ENCODE measurements at places on chromosomes 7 and 10.

DNA sequence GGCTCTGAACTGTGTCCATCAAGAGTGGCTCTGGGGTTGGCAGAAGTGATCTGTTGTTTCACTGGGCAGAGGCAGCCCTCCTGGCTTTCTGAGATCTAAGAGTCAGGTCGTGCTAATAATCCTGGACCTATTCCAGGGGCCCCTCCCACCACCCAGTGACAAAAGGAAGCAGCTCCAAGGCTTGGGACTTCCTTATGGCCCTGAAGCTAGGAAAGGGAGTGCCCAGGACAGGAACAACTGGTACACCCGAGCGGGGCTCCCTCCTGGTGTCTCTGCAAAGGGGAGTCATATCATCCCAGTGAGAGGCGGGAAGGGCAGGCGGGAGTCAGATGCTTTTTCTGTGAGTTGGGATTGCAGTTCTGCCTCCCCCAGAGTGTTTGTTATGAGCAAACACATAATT lies 32.3 kb downstream of the RPS24 start:
- peak; percentile 87 for DNase-seq

- DNase-seq = peak; percentile 81
Measured at GRCh38 chr7:143408686-143409561, at the start of gene EPHA1. TSS of gene EPHA1 (minus strand) at chr7:143408856. CDS start at chr7:143408805, 51 bp downstream.

GRCh38 chr7:148148456-148148855 lies 442.1 kb upstream of the C7orf33 start:
- DNase-seq = peak; percentile 62

GRCh38 chr7:100685049-100685605 lies 8.9 kb downstream of the GIGYF1 start:
- DNase-seq = no peak

GRCh38 chr7:768881-769504 lies 41.9 kb upstream of the PRKAR1B start:
- no peak for DNase-seq

- DNase-seq = no peak
Measured at GRCh38 chr10:98131619-98132018, 2.8 kb upstream of the R3HCC1L start.

- no peak for DNase-seq
Measured at GRCh38 chr7:10121631-10122030, 852.0 kb upstream of the PHF14 start.

GRCh38 chr10:16341637-16342036 lies 95.2 kb upstream of the PTER start:
- DNase-seq = no peak

- DNase-seq = no peak
Measured at GRCh38 chr7:47007471-47007870, 574.4 kb downstream of the TNS3 start.

DNA sequence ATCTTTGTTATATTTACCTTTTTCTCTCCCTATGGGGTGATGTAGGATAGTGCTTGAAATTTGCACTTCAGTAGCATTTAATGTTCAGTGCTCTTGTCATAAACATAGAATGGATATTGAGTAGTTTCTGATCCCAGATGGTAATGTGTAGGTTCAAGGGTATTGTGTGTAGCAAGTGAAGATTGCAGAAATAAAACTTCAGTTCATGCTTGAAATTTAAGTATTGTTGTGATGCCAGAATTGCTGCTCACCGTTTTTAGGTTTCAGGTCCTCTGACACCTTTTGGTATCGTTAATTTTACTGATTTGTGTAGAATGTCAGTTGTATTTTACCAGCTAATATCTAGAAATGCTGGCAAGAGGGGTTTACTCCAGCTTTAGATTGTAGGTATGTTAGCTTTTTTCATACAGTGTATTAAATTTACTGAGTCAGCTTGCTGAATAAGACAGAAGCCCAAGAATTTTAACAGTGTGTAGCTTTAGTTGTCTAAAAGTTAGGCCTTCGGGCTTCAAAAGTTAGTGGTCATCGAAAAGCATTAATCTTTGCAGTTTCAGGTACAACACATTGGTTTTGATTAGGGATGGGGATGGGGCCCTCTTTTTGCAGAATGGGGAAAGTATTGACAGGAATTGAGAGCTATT lies 1.9 kb downstream of the PTEN start:
- DNase-seq = no peak

DNA sequence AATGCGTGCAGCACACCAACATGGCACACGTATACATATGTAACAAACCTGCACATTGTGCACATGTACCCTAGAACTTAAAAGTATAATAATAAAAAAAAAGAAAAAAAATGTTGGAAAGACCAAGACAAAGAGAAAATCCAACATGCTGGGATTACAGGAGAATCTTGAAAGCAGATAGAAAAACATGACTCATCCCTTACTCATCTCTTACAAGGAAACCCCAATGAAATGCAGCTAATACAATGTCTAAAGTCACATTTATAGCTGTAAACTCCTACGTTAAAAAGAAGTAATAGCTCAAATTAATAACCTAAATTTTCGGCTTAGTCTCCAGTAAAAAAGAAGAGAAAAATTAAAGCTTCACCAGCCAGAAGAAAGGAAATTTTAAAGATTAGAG lies 47.5 kb upstream of the DGKB start:
- DNase-seq = no peak
